ENCODE measurements at places on chromosomes 16 and 17.

GRCh38 chr17:30021708-30022317, 80.4 kb downstream of the EFCAB5 start:
- DNase-seq: no peak

- no peak for DNase-seq
Observed at GRCh38 chr17:69450918-69451317, 36.4 kb downstream of the MAP2K6 start.

DNA sequence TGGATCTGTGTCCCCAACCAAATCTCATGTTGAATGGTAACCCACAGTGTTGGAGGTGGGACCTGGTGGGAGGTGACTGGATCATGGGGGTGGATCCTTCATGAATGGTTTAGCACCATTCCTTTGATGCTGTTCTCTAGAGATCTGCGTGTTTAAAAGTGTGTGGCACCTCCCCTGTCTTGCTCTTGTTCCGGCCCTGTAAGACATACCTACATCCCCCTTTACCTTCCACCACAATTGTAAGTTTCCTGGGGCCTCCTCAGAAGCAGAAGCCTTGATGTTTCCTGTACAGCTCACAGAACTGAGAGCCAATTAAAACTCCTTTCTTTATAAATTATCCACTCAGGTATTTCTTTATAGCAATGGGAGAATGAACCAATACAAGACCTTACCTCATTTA, 257.7 kb downstream of the XYLT1 start:
- no peak for DNase-seq

DNA sequence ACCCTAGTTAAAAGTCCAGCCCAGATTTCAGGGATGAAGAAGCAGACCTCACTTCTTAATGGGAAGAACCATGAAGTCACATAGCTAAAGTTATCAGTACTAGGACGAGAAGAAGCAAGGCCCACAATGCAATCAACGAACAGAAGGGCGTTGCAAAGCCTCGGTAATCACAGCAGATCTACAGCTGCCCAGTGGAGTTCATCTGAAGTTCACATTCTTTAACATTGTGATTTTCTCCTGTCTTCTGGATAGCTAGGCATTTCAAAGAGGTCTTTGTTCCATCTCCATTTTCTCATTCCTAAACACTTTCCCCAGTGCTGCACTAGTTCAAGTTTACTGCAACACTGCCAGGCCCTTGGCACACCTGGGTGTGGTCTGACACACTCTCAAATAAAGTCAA, 226.7 kb upstream of the N4BP1 start:
- DNase-seq: no peak

- no peak for DNase-seq
Observed at GRCh38 chr16:59597269-59597668, 863.2 kb upstream of the GOT2 start.

DNA sequence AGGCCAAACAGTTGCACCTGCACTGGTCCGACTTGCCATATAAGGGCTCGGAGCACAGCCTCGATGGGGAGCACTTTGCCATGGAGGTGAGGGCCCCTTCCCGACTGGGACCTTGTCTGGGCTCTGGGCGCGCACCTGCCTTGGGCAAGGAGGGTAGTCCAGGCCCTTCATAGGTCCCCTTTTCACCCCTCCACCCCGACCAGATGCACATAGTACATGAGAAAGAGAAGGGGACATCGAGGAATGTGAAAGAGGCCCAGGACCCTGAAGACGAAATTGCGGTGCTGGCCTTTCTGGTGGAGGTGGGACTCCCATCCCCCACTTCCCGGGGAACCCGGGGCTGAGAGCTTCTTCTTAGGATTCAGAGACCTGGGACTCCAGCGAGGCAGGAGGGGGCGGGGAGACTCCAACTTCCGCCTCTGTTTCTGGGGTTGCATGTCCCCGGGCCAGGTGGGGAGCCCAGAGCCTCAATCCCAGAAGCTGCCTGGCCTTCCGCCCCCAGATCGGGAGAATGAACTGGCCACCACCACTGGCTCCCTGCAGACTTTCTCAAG, 7.8 kb downstream of the CA4 start:
- no peak for DNase-seq

DNA sequence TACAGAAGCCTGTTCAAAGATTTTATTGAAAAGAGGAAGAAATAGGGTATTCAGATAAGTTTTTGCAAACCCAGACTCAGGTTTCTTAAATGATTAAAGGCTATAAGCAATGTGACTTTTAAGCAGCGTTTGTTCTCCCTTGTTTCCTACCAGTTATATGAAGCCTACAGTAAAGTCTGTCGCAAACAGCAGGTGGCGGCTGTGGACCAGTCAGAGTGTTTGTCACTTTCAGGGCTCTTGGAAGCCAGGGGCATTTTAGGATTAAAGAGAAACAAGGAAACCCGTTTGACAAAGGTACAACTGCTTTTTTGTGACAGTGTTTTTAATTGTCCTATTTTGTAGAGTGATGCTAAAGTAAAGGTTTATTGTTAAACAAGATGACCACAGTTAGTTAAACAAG, 7.7 kb upstream of the RARA start:
- no peak for DNase-seq
